ENCODE measurements at places on chromosomes 2 and 18.

DNA sequence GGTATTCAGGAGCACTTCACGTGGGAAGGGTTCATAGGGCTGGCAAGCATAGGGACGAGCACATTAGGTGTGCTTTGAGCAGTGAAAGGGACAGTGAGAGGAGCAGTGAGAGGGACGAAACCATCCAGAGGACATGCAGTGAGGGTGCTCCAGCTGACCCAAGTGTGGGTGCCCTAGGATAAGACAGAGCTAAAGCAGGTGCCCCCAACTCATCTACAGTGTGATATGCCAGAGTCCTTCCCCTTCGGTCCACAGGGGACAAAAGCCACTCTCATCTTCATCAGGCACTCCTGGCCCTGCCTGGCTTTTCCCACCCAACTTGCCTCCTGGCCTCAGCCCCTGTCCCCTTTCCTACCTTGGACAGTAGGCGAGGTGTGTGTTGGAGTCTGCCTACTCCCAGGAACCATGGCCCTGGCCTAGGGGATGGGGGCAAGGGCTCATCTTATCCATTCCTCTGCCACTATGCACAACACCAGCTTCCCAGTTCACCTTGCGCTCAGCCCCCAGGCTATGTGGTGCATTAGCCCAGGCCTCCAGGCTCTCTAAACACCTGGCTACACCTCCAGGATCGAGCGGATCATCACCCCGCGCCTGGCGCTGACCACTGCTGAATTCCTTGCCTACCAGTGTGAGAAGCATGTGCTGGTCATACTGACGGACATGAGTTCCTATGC lies 16.1 kb upstream of the ANKRD53 start:
- no peak for DNase-seq

- DNase-seq = no peak
Observed at GRCh38 chr2:85590950-85591349, 4.6 kb upstream of the RNF181 start.

- peak; percentile 99 for DNase-seq
Observed at GRCh38 chr2:118668431-118669424, 178.7 kb downstream of the EN1 start.

DNA sequence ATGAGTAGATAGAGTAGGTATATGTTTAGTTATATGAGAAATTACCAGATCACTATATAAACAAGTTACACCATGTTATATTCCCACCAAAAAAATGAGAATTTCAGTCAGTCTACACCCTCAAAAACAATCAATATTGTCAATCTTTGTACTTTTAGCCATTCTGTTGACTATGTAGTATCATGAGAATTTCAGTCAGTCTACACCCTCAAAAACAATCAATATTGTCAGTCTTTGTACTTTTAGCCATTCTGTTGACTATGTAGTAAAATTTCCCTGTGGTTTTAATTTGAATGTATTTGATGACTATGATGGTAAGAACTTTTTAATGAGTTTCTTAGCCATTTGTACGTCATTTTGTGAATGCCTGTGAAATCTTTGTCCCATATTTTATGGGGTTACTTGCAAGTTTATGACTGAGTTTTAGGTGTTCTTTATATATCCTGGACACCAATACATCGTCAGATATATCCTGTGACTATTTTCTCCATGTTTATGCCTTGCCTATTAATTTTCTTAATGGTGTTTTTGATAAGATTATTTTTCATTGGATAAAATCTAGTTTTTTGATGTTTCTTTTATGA lies 528.4 kb upstream of the SPHKAP start:
- DNase-seq = no peak

GRCh38 chr2:181426672-181427071 lies 30.5 kb upstream of the ITGA4 start:
- DNase-seq = no peak

DNA sequence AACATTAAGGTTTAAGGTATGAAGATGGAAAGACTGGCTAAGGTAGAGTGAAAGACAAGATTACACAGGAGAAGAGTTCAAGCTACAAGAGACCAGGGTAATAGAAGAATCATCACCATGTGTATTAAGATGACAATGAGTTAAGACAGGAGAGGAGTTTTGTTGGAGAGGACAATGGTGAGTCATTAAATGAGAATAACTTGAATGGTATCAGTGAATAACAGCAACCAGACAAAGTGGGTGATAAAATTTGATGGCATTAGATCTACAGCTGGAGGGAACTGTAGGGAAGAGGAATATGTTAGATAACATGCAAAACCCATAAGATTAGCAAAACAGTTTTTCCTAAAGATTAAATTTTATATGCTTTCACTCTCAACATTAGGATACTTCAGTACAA lies 18.8 kb upstream of the ENOSF1 start:
- no peak for DNase-seq
